Epithelial cell of alveolus of lung (primary cell): ENCODE measurements at places on chromosomes 6 and 20. TPM values are rescaled to one million over a fixed set of nuclear protein-coding genes. Genes with fewer than 3 reads are reported as not detected.

LPA gene
- not detected in 2 replicates for total RNA-seq

HRH3 gene
- total RNA-seq = not detected in 2 replicates

HSD17B8 gene
- 4.9 and 16.4 TPM in 2 replicates for total RNA-seq

PM20D2 gene
- 5.0 and 6.6 TPM in 2 replicates for total RNA-seq

ENPP3 gene
- total RNA-seq = under 0.01 TPM in 1 of 2 replicates, not detected in the other
